Osteoblast (primary cell): ENCODE measurements at places on chromosomes 1 and 21. TPM values are rescaled to one million over a fixed set of nuclear protein-coding genes. Genes with fewer than 3 reads are reported as not detected.

Gene SLAMF8
- total RNA-seq: under 0.01 and 0.36 TPM in 2 replicates

Gene UTP25
- total RNA-seq: 22.1 and 24.5 TPM in 2 replicates

Gene ASH1L
- 41.5 and 41.6 TPM in 2 replicates for total RNA-seq

Gene SLC41A1
- total RNA-seq: 28.0 and 29.3 TPM in 2 replicates

Gene LRRC38
- not detected in 2 replicates for total RNA-seq

Gene MIXL1
- 0.29 TPM in 1 of 2 replicates, not detected in the other for total RNA-seq

Gene GNG4
- total RNA-seq: under 0.01 and 0.29 TPM in 2 replicates

Gene TACSTD2
- under 0.01 and 0.29 TPM in 2 replicates for total RNA-seq

Gene HCN3
- total RNA-seq: 2.5 and 2.9 TPM in 2 replicates

Gene TESK2
- total RNA-seq: 5.4 and 6.2 TPM in 2 replicates

Gene SLC39A1
- total RNA-seq: 96.3 and 99.0 TPM in 2 replicates

Gene SLC35E2B
- 33.0 and 38.4 TPM in 2 replicates for total RNA-seq

Gene CD247
- total RNA-seq: not detected in 2 replicates

Gene ADGRL4
- total RNA-seq: 16.6 and 23.6 TPM in 2 replicates

Gene PSMA5
- 41.5 and 45.6 TPM in 2 replicates for total RNA-seq

Gene TCHH
- total RNA-seq: not detected in 2 replicates

Gene FASLG
- total RNA-seq: not detected in 2 replicates

Gene LCE6A
- not detected in 2 replicates for total RNA-seq

Gene ZNF326
- total RNA-seq: 10.9 and 15.3 TPM in 2 replicates

Gene LGR6
- total RNA-seq: not detected in 2 replicates

Gene TRIM33
- 43.1 and 48.6 TPM in 2 replicates for total RNA-seq

Gene AGT
- total RNA-seq: 1.5 and 6.2 TPM in 2 replicates

Gene CSF3R
- total RNA-seq: not detected in 2 replicates

Gene NEXN
- total RNA-seq: 6.9 and 7.7 TPM in 2 replicates

Gene LDLRAD1
- total RNA-seq: not detected in 2 replicates

Gene CCDC24
- 2.4 and 2.9 TPM in 2 replicates for total RNA-seq

Gene PM20D1
- total RNA-seq: 0.29 TPM in 1 of 2 replicates, not detected in the other

Gene GJA8
- not detected in 2 replicates for total RNA-seq

Gene SLC2A5
- 11.2 and 22.4 TPM in 2 replicates for total RNA-seq

Gene RXFP4
- not detected in 2 replicates for total RNA-seq

Gene TRAF3IP3
- total RNA-seq: not detected in 2 replicates
